Naive thymus-derived CD8-positive, alpha-beta T cell (primary cell): ENCODE measurements at places on chromosomes 13 and 19. TPM values are rescaled to one million over a fixed set of nuclear protein-coding genes. Genes with fewer than 3 reads are reported as not detected.

Gene HIF3A
- not detected for total RNA-seq

Gene C1QTNF9
- total RNA-seq = 0.26 TPM

Gene FAM83E
- total RNA-seq = 8.0 TPM

Gene SLAIN1
- 52.7 TPM for total RNA-seq

Gene ZNF135
- total RNA-seq = 15.4 TPM

Gene SBK3
- total RNA-seq = not detected

Gene FCAR
- total RNA-seq = not detected

Gene ZNF154
- total RNA-seq = 60.6 TPM

Gene LCP1
- 391 TPM for total RNA-seq

Gene LRFN3
- total RNA-seq = 11.4 TPM

Gene LILRB4
- 0.47 TPM for total RNA-seq

Gene ICAM5
- not detected for total RNA-seq

Gene FCGBP
- 230 TPM for total RNA-seq

Gene ADGRE3
- total RNA-seq = not detected

Gene CEACAM4
- total RNA-seq = not detected

Gene FAM124A
- not detected for total RNA-seq

Gene GJB2
- not detected for total RNA-seq

Gene FPR3
- 1.3 TPM for total RNA-seq

Gene NLRP4
- not detected for total RNA-seq

Gene DIAPH3
- not detected for total RNA-seq

Gene VAV1
- total RNA-seq = 79.5 TPM

Gene DIRAS1
- 0.75 TPM for total RNA-seq

Gene ERICH6B
- not detected for total RNA-seq

Gene SLC10A2
- total RNA-seq = not detected

Gene SCGB2B2
- 0.75 TPM for total RNA-seq

Gene KLHL1
- not detected for total RNA-seq

Gene STAP2
- total RNA-seq = 1.4 TPM

Gene SERPINE3
- total RNA-seq = not detected

Gene GPC5
- total RNA-seq = not detected

Gene CEACAM16
- not detected for total RNA-seq

Gene SYT5
- total RNA-seq = not detected

Gene FFAR1
- total RNA-seq = not detected

Gene COX7A1
- total RNA-seq = not detected

Gene BEST2
- total RNA-seq = not detected

Gene SYCN
- not detected for total RNA-seq

Gene BRSK1
- 1.9 TPM for total RNA-seq

Gene KLK6
- total RNA-seq = not detected

Gene SMAD9
- total RNA-seq = not detected

Gene KLK3
- not detected for total RNA-seq

Gene TNNT1
- not detected for total RNA-seq

Gene MYH14
- not detected for total RNA-seq

Gene KLK12
- not detected for total RNA-seq

Gene CLEC17A
- 4.0 TPM for total RNA-seq

Gene HSPH1
- total RNA-seq = 105 TPM

Gene OR7C1
- not detected for total RNA-seq
